Endothelial cell of umbilical vein (primary cell): ENCODE measurements at places on chromosomes 7 and 10. TPM values are rescaled to one million over a fixed set of nuclear protein-coding genes. Genes with fewer than 3 reads are reported as not detected.

DNA sequence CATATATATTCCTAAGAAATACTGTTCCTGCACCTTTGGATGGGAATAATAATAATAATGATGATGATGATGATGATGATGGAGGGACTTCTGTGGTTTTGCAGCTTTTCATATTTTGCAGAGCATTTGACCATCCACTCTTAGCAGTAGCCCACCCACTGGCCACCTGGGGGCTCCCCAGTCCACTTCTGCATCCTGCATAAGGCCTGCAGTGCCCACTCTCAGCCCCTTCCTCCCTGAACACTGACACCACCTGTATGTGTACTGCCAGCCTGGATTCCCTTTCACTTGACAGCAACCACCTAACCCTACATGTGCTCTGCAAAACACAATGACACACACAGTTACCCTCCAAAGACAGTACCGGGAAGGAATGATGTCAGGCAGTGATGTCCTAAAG lies 131.4 kb downstream of the ADAM12 start:
- no peaks in the 10 kb centered on the region for H3K36me3 ChIP-seq
- H3K27ac ChIP-seq: no peak overlapping the region
- H3K4me3 ChIP-seq: no peak overlapping the region
- H3K27me3 ChIP-seq: no peaks in the 10 kb centered on the region
- DNase-seq: no peak
- no peaks in the 10 kb centered on the region for H3K4me1 ChIP-seq

DNA sequence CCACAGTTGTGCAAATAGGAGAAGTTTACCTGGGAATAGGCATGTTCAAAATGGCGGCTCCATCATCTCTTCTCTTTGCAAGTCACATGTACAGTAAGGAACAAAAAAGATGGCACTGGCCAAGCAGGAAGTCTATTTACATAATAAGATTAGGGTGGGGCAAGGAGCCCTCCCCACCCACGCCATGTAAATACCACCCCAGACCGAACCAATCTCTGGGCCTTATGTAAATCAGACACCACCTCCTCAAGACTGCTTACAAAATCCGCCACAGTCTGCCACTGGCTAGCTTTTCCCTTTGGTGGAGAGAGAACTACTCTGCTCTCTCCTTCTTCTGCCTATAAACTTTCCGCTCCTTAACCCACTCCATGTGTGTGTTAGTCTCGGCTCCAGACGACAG lies 1496.3 kb downstream of the REEP3 start:
- no peaks in the 10 kb centered on the region for H3K4me1 ChIP-seq
- no peak for DNase-seq
- H3K27me3 ChIP-seq: no peaks in the 10 kb centered on the region

GRCh38 chr7:47484923-47485639 lies 96.8 kb downstream of the TNS3 start:
- H3K27ac ChIP-seq: no peak overlapping the region
- peaks cover 16% of the 10 kb centered on the region for H3K4me1 ChIP-seq
- no peaks in the 10 kb centered on the region for H3K36me3 ChIP-seq
- H3K4me3 ChIP-seq: no peak overlapping the region
- no peak for DNase-seq
- no peaks in the 10 kb centered on the region for H3K27me3 ChIP-seq

DNA sequence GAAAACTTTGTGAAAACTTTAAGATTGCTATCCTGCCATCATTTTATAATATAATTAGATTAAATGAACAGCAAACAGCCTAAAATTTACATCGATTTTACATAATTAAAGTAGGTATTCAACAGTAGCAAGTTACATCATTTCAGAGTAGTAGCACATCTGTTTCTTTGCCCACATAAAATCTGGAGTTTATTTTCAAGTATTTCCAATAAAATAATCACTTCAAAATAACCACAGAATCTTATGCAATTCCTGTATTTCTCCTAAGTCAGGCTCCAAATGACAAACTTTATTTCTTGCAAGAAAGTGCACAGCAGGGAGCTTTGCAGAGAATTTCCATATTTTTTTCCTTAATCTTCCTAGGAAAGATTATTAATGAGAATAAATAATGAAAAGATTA lies 82.6 kb downstream of the CUBN start:
- H3K27ac ChIP-seq: no peak overlapping the region
- no peaks in the 10 kb centered on the region for H3K36me3 ChIP-seq
- peaks cover 16% of the 10 kb centered on the region for H3K4me1 ChIP-seq
- no peaks in the 10 kb centered on the region for H3K27me3 ChIP-seq
- no peak overlapping the region for H3K4me3 ChIP-seq

- H3K27me3 ChIP-seq: peaks cover 10% of the 10 kb centered on the region
- H3K27ac ChIP-seq: peak overlapping the region; percentile 62
- H3K36me3 ChIP-seq: no peaks in the 10 kb centered on the region
- peak; percentile 80 for DNase-seq
Observed at GRCh38 chr10:95183271-95184230, 10.5 kb upstream of the ACSM6 start.

DNA sequence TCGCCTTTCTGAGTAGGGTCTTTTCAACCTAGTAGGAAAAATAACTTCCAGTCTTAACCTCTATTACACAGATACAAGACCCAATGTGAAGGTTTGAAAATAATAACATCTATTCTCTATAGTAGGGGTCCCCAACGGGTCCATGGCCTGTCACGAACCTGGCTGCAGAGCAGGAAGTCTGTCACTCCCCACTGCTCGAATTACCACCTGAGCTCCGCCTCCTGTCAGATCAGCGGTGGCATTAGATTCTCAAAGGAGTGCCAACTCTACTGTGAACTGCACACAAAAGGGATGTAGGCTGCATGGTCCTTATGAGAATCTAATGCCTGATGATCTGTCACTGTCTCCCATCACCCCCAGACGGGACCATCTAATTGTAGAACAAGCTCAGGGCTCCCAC lies 7.4 kb downstream of the YWHAG start:
- H3K4me1 ChIP-seq: peaks cover 36% of the 10 kb centered on the region
- no peaks in the 10 kb centered on the region for H3K27me3 ChIP-seq
- peaks cover 11% of the 10 kb centered on the region for H3K36me3 ChIP-seq
- DNase-seq: no peak

DNA sequence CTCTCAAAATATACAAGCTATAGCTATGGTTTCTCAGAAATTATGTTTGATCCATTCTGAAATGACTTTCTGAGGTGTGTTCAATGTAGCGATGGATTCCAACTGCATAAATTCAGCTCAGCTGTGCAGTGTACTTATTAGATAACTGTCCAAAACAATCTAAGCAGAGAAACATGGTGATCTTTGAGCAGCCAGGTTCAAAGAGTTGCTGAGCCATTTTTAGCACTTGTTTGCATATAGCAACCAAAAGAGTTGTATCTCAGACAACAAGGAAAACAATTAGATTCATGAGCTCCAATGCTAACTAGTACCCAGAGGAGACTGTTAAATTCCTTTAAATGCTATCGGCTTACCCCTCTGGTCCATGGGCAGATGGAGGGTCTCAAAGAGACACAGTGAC lies 15.9 kb upstream of the KCNIP2 start:
- H3K4me1 ChIP-seq: peaks cover 12% of the 10 kb centered on the region
- DNase-seq: no peak
- H3K27me3 ChIP-seq: no peaks in the 10 kb centered on the region
- no peak overlapping the region for H3K27ac ChIP-seq
- no peaks in the 10 kb centered on the region for H3K36me3 ChIP-seq
- no peak overlapping the region for H3K4me3 ChIP-seq

TRIM50 gene
- polyA plus RNA-seq: not detected in 2 replicates

DNA sequence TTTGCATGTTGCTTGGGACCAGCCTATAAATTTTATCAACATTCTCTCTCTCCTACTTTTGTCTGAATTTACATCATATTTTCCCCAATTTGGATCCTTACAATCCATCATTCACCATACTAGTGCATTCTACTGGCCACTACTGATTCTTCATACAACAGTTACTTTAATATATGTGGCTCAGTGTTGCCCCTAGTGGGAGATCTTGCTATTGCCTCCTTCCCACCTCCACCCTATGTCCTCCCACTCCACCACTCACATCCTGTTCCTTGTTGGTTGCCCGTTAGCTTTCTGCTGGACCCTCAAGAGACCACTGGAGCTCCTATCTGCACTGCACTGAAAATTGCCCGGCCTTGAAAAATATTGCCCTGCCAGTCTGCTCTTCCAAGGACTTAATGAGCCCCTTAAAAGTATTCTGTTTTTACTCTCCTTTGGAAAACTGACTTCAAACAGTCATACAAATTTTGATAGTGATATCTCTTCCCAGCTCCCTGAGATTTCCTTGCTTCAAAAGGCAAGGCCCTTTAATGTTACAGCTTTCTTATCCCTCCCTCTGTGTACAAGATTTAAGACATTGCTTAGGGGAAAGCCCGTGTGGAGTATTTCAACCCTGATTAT lies 243.2 kb upstream of the TMEM229A start:
- no peak overlapping the region for H3K27ac ChIP-seq
- no peaks in the 10 kb centered on the region for H3K4me1 ChIP-seq
- peak; percentile 44 for DNase-seq
- H3K27me3 ChIP-seq: no peaks in the 10 kb centered on the region
- no peak overlapping the region for H3K4me3 ChIP-seq
- H3K36me3 ChIP-seq: no peaks in the 10 kb centered on the region

TYW1 gene
- 6.9 and 7.7 TPM in 2 replicates for polyA plus RNA-seq

FAM25C gene
- not detected in 2 replicates for polyA plus RNA-seq

CYP26C1 gene
- 0.12 and 0.18 TPM in 2 replicates for polyA plus RNA-seq

- no peak for DNase-seq
- no peak overlapping the region for H3K27ac ChIP-seq
- no peaks in the 10 kb centered on the region for H3K4me1 ChIP-seq
- no peaks in the 10 kb centered on the region for H3K36me3 ChIP-seq
- H3K27me3 ChIP-seq: no peaks in the 10 kb centered on the region
- no peak overlapping the region for H3K4me3 ChIP-seq
Observed at GRCh38 chr10:128307820-128308219, 181.6 kb upstream of the MKI67 start.
